ENCODE measurements at places on chromosomes 4 and X.

- no peak for DNase-seq
Observed at GRCh38 chr4:141425124-141425523, 204.4 kb downstream of the ZNF330 start.

DNA sequence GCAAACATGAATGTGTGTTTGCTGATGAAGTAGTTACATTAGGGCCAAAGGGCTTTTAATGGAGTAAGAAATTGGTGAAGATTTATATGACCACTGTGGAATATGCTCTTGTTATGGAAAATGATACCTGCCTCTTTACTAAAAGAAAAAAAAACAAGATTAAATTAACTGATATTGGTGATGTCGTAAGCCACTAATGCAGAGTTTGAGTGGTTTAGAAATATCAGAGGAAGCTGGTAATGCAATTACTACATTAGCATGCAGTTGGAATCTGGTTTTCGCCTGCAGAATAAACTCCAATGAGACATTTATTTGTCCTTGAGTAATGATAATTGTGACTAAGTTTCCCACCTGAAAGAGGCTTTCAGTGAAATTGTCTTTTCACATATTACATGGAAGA lies 597.9 kb downstream of the GALNTL6 start:
- no peak for DNase-seq

DNA sequence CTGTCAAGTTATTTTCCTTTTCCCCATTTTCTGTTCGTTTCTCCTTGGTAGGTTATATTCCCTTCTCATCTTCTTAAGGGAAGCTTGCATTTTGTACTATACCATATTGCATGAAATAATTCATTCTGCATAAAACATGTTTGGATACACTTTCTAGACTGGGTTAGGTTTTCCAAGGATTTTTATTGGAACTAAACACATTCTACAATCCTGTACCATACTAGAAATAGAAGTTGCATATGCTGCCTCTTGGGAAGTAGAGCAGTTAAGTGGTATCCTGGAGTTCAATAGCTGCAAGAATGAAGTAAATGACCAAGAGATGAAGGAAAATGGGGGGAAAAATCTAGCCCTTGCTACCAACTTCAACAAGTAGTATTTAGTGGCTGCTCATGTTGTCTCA lies 393.7 kb upstream of the SLIT2 start:
- no peak for DNase-seq

GRCh38 chr4:138259824-138260223 lies 17.7 kb upstream of the SLC7A11 start:
- DNase-seq, result no peak

GRCh38 chr4:184689681-184690080 lies 40.1 kb downstream of the PRIMPOL start:
- DNase-seq, result no peak

GRCh38 chr4:86627462-86628135 lies 33.5 kb downstream of the PTPN13 start:
- no peak for DNase-seq

DNA sequence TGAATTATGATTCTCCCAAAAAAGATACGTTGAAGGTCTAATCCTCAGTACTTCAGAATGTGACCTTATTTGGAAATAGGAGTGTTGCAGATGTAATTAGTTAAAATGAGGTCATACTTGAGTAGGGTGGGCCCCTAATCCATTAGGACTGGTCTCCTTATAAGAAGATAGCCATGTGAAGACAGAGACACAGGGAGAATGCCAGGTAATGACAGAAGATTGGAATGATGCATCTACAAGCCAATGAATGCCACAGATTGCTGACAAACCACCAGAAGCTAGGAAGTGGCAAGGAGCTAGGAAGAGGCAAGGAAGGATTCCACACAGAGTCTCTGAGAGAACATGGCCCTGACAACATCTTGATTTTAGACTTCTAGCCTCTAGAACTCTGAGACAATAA lies 7.4 kb upstream of the RPS6KA3 start:
- DNase-seq, result no peak

- no peak for DNase-seq
Observed at GRCh38 chr4:99868126-99868596, 26.1 kb downstream of the LAMTOR3 start.

DNA sequence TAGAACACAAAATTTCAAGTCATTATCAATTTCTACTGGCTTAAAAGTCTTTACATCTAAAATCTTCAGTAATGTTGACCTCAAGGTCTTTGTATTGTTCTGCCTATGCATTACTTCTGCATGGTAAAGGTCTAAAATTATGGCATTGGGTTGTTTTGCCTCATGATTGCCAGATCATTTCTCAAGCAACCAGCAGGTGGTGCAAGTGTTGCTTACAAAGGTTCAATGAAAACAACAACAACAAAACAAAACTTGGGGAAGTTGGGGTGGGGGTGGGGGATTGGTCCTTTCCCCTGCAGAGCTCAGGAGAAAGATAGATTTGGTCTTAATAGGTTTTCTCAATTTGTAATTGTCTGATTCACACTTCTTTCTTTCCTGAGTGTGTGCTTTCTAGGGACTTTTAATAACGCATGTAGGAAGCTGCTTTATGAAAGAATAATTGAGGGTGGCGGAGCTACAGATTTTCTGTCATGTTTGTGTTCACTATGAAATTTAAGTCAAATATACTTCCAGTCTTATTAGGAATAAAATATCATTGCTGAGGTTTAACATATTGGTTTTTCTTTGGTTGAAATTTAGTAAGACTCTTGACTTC lies 145.1 kb downstream of the COL4A5 start:
- DNase-seq, result no peak

GRCh38 chr4:184587701-184588100 lies 61.5 kb downstream of the CASP3 start:
- DNase-seq, result no peak

GRCh38 chr4:79875344-79875899 lies 197.6 kb downstream of the ANTXR2 start:
- DNase-seq, result no peak

DNA sequence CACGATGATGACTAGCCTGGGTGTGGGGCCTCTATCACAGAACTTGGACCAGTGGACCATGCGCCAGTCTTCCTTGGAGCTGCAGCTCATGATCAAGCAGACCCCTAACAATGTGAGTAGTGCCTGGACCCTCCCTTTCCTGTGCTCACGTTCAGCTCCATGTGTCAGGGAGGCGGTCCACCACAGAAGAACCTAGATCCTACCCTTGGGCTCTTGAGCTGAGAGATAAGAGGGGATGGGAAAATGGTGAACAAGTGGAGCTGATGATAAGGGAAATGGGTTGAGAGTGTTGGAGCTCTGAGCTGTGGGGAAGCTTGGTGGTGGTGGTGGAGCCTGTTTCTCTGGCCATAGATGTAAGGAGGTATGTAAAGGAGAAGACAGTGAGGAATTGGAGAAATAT lies 13.1 kb downstream of the MED12 start:
- no peak for DNase-seq

GRCh38 chrX:11745881-11746280 lies 12.2 kb upstream of the MSL3 start:
- DNase-seq, result no peak

GRCh38 chrX:65837875-65838549 lies 170.6 kb downstream of the MSN start:
- no peak for DNase-seq

GRCh38 chrX:137545711-137546651 lies 19.9 kb upstream of the ZIC3 start:
- no peak for DNase-seq

GRCh38 chr4:122900314-122900713 lies 22.1 kb downstream of the NUDT6 start:
- DNase-seq, result no peak

DNA sequence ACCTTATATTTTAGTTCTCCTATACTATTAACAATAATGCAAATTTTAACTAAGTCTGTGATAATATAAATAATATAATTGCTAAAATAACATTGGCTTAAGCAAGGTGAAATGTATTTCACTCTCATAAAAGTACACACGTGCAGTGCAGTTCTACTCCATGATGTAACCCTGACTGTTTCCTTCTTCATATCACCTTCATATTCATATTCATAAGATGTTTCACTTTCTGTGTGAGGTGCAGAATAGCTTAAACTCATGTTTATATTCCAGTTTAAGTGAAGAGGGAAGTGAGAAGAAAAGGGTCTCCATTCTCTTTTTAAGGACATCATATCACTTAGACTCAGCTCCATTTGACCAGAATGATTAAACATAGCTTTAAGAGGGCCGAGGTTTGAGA lies 1810.0 kb upstream of the PCDH10 start:
- DNase-seq, result no peak

- DNase-seq, result no peak
Observed at GRCh38 chrX:8179656-8180055, 8.6 kb upstream of the VCX2 start.

- DNase-seq, result no peak
Observed at GRCh38 chr4:165402375-165402774, 23.6 kb downstream of the CPE start.

GRCh38 chrX:46864606-46865005 lies 27.8 kb downstream of the RP2 start:
- no peak for DNase-seq

GRCh38 chr4:102089850-102090621 lies 255.2 kb downstream of the SLC39A8 start:
- no peak for DNase-seq

- DNase-seq, result no peak
Observed at GRCh38 chr4:76216524-76216923, 2.9 kb upstream of the SCARB2 start.

GRCh38 chr4:101419336-101420135 lies 72.2 kb upstream of the PPP3CA start:
- no peak for DNase-seq

GRCh38 chr4:182339221-182339641 lies 96.0 kb downstream of the TENM3 start:
- no peak for DNase-seq

GRCh38 chr4:87499403-87500091 lies 29.6 kb downstream of the SPARCL1 start:
- DNase-seq, result no peak

- no peak for DNase-seq
Observed at GRCh38 chrX:42955349-42955748, 177.4 kb upstream of the PPP1R2C start.

GRCh38 chr4:151304226-151304625 lies 21.2 kb downstream of the SH3D19 start:
- no peak for DNase-seq

- no peak for DNase-seq
Observed at GRCh38 chr4:147493307-147493706, 12.4 kb downstream of the EDNRA start.

DNA sequence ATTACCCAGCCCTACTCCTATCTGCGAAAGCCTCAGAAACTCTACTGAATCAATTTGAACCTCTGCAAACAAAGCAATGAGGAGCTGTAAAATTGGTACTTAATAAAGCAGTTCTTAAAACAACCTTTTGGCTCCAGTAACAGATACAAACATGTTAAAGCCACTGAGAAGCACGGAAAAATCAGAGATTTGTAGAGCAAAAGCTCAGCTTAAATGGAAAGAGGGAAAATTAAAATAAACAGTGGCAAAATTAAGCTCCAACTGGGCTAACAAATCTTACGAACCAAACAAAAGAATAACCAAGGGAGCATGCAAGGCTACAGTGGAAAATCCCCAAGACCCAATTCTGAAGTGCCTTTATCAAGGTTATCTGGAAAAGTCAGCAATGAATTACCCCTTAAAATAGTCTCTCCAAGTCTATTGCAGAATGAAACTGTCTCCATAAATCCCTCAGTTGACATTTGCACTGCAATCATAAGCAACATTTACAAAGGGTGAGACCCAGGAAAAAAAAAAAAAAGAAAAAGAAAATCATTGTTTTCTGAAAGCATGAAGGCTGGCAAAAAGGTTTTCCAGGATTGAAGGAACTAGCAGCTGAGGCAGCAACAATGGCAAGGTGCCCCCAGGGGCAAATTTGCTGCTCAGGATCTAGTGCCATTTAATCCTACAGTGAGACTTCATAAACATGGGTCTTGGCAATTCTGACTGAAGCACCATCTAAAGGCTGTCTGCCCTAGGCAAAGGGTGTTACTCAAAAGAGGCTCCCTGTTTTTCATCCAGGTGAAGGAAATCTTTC lies 40.1 kb downstream of the USP46 start:
- no peak for DNase-seq

GRCh38 chr4:181822005-181822375 lies 421.2 kb upstream of the TENM3 start:
- no peak for DNase-seq

DNA sequence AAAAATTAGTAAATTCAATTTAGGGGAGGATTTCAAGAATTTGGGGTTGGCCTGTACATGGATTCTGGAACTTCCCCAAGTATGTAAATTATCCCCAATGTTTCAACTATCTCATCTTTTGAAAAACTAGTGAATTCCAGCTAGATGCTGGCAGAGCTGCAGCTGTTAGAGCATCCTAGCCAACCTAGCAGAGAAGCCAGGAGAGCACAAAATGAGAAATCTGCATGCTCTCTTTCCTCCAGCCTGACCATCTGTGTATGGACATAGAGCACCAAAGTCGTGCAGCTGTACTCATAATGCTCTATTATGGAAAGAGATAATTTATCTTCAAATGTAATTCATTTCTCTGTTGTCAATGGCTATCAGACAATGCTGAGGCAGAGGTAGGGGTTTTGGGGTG lies 1217.7 kb downstream of the PCDH19 start:
- DNase-seq, result no peak

All from right hindlimb (tissue), 1 donor.